ENCODE measurements at places on chromosomes 12 and 14. TPM values are rescaled to one million over a fixed set of nuclear protein-coding genes. Genes with fewer than 3 reads are reported as not detected.

GRCh38 chr12:61385771-61386170 lies 874.4 kb upstream of the USP15 start:
- no peak for DNase-seq

- DNase-seq = no peak
These were observed 44.7 kb downstream of the FSCB start for GRCh38 chr14:44462381-44462780.

DNA sequence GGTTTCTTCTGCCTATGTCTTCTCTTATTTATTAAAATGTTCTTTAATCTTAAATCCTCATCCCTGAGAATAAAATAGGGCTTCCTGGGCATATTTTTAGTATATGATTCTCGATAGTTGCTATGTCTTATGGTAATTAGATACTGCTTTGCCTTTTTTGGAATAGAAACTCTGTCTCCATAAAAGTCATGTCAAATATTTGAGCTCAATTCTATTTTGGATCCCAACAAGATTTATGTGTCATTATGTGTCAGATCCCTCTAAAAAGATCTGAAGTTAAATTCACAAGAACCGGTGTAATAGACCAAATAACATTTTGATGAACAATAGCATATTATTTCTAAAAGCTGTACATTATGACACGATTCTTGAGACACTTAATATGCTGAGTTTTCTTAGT lies 312.5 kb upstream of the PDE3A start:
- DNase-seq = no peak

DNA sequence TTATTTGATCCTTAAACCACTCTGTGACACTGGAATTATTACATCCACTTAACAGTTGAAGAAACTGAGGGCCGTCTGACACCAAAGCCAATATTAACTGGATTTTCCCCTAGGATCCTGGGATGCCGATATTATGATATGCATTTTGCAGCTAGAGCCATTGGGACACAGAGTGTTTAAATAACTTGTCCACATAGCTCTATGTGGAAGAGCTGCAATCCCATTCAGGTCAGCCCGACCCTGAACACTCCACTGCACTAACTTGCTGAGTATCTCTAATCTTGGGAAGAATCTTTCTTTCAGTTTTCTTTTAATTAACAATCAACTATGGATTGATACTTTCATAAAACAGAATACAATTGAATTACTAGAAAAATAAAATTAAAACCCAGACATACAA lies 37.9 kb downstream of the RMST start:
- DNase-seq = no peak

GRCh38 chr12:52439420-52439819 lies 5.2 kb upstream of the KRT75 start:
- no peak for DNase-seq

GRCh38 chr14:56008150-56008549 lies 110.1 kb upstream of the PELI2 start:
- DNase-seq = no peak

Gene TXNDC16
- 3.2 TPM for total RNA-seq

Gene KRT74
- not detected for total RNA-seq

Data from kidney epithelial cell (primary cell).